ENCODE measurements at places on chromosomes 3 and 15.

GRCh38 chr3:29606416-29606815 lies 325.5 kb downstream of the RBMS3 start:
- DNase-seq, result no peak

DNA sequence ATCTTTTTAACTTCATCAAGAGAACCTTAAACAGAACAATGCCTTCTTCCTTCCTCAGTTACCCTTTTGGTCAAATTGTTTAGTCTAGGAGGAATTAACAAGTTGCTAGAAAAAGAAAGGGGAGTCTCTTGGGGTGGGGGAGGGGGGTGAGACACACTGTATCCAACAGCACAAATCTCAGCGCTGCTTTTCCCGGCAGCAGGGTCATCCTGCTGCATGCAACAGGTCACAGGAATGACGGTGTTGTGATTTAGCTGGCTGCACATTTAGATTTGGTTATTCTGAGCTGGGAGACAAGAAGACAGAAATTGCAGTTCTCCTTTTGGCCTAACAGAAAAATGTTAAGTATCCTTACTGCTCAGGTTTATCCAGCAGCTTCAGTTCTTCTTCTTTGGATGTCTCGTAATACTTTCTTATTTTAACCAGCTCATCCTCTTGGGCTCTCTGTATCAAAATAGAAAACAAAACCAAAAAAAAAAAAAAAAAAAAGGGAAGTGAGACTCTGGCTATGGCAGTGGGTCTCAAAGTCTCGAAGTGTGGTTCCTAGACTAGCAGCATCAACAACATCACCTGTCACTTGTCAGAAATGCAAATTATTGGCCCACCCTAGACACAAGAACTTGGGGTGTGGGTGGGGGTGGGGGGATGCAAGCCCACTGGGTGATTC lies 190.5 kb downstream of the GREM1 start:
- DNase-seq, result peak; percentile 42

GRCh38 chr3:135128818-135129217 lies 333.8 kb downstream of the EPHB1 start:
- no peak for DNase-seq

GRCh38 chr15:64883100-64883581 lies 28.6 kb upstream of the ANKDD1A start:
- DNase-seq, result peak; percentile 63
